ENCODE measurements at places on chromosomes 2 and 18.
A peak's percentile ranks its signal among the peaks of the same experiment; 100 is the strongest.

- no peak for DNase-seq
Measured at GRCh38 chr2:140422759-140423158, 1642.6 kb upstream of the NXPH2 start.

DNA sequence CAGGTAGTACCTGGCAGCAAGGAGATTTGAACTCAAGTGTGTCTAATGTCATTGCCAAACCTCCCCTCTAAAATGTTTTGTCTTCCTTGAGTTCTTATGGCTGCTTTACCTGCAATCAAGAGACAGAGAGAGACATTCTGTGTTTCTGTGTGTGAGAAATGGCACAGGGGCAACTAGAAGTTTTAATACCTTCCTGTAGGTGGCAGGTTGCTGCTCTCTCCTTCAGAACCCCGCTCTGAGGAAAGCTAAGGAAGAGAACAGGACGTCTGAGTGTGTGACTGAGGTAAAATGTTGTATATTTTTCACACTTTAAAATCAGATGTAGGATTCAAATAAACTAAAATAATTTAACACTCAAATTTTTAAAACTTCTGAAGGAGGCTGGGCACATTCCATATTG lies 19.2 kb downstream of the DTNA start:
- no peak for DNase-seq

DNA sequence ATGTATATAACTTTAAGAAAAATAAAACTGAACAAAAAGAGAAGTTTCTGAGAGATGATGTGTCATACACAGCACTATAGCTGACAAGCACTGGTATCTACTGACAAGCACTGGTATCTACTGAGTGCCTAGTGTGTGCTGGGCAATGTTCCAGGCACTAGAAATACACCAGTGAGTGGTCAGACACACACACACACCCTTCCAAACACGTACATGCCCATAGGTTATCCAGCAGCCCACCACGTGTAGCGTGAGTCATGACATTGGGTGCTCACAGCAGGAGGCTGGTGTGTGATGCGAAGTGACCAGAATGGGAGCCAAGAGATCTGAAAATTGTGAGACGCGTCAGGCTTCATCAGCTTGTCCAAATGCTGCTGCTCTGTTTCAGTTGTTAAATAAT lies 12.2 kb upstream of the GNAL start:
- no peak for DNase-seq

DNA sequence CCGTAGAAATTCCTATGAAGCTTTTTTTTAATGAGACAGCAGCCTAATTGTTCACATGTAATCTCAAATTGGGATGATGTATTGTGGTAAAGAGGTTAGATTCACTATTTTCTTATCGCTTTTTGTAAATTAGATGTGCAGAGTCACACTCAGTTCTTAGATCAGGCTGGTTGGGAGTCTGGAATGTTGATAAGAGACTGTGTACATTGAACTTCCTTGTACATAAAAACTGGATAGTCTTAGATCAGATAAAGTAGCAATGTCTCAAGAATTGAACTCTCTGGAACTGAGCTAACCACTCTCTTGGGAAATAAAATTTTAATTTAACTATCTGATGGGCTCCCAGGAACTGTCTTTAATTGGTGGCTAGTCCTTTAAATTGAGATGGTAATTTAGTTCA lies 108.1 kb upstream of the MSTN start:
- no peak for DNase-seq

GRCh38 chr2:27652341-27652740 lies 11.1 kb downstream of the SUPT7L start:
- no peak for DNase-seq

GRCh38 chr2:62573137-62573731 lies 67.2 kb upstream of the TMEM17 start:
- DNase-seq, result no peak

GRCh38 chr18:2417861-2418610 lies 153.3 kb downstream of the METTL4 start:
- no peak for DNase-seq

DNA sequence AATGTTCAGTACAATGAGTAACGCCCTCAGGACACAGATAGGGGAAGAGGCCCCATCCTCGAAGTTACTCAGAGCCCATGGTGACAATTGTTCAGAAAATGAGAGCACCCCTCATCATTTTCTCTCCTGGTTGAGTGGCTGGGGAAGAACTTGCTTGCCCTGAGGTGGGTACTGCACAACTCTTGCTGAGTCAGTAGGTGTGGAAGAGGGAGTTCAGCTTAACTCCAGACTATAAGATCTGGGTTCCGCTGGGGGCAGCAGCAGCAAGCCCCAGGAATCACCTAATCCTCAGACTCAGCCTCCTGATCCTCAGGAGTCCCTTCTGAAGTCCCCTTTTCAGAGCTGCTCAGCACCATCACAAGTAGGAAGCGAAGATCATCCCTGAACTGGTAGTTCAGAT lies 123.7 kb downstream of the PIEZO2 start:
- DNase-seq, result no peak

DNA sequence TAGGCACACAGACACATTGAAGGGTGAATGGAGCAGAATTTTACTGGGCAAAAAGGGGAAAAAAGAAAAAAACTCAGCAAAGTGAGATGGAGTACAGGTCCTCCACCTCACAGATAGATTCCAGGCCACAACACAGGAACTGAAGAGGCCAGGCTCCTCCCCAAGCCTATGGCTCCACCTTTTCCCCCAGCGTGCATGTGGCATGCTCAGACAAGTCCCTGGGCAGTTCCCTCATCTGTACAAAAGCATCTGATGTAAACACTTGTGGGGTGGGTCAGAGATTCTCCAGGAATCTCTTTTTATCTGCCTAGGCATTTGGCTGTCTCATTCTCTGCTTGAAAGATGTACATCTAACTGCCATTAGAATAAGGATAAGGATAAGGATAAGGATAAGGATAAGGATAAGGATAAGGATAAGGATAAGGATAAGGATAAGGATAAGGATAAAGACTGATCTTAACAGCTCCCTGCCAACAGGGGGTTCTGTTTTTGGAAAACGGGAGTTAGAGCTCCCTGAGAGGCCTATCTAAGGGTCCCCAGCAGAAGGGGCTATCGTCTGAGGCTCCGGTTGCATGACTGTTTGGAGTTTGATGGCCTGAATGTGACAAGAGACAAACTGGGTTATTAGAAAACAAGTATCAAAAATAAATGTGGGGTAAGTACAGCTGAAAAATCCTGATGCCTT lies 17.2 kb upstream of the ASXL3 start:
- DNase-seq, result no peak

- DNase-seq, result no peak
Measured at GRCh38 chr2:97849881-97850528, 136.6 kb downstream of the ZAP70 start.

- peak; percentile 74 for DNase-seq
Measured at GRCh38 chr2:61065714-61066709, at the start of gene SANBR. SANBR (plus strand) TSS chr2:61065871; CDS start chr2:61070351, 4,480 bp downstream.

DNA sequence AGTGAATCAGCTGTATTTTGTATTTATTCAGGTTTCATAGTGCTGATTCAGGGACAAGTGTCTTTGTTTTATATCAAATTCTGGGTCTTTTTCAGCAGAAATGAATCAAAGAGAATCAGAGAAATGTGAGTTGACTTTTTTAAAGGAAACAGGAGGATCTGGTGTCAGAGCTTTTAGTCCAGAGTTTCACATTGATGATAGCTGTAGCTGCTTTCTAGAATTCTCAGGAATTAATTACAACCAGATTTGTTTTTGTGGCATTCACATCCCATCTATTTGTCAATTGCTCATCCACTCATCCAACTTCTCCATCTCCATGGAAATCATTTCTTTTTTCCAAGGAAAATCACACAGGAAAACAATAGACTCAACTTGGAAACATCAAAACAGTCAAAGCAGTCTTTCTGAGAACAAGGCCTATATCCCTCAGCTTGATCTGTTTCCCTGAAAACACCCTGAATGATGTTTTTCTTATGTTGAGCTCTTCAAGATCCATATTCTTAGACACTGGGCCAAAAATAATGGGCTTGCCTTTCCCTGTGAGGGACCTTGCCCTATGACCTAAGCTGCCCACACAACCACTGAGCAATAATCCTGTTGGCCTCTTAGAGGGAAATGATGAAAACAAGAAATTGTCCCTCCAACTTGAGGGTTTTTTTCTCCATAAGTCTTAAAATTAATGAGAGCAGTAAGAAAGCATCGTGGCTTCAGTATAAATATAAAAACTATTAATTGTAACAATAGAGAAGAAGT lies 249.5 kb upstream of the FN1 start:
- no peak for DNase-seq

GRCh38 chr18:49028801-49029506 lies 78.2 kb upstream of the SMAD7 start:
- no peak for DNase-seq

DNA sequence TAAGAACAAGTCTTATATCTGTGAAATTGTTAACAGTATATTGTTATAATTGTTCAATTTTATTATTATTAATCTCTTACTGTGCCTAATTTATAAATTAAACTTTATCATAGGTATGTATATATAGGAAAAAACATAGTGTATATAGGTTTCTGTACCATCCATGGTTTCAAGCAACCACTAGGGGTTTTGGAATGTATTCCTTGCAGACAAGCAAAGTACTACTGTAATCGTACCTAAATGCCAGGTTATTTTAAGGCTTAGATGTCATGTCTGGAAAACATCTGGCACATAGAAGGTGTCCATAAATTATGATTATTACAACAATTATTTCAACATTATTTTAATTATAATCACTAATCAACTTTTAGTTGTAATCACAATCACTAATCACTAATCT lies 8.4 kb downstream of the ITSN2 start:
- no peak for DNase-seq

Data from activated CD4-positive, alpha-beta T cell treated with anti-CD3 and anti-CD28 coated beads for 1 hour (primary cell).